ENCODE measurements at places on chromosomes 3 and 15.

- peak; percentile 31 for DNase-seq
These were observed 706 bp downstream of the DVL3 start for GRCh38 chr3:184155644-184156521.

DNA sequence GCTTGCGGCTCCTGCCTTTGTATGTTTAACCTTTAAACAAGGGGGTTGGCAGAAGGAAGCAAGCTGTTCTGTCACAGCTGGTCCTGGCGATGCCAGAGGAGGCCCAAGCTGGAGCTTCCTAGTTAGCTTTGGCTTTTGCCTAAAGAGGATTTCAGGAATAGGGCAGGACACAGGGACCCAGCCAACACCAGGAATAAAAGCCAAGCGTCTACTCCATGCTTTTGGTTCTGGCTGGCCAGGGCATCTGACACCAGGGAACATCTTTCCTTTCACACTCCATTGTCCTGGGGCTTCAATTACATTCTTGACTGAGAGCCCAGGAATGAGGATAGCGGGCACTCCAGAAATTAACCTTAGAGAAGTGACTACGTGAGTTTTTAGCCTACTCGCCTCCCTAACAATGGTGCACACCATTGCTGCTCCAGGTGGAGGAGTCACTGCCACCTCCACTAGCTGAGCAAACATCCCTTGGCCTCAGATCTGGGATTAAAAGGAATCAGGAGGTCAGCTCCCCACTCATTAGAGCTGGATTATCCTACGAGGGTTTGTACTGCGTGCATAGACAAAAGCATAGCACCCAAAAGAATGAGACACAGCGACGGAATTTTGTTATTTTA is 38.2 kb downstream of the TPM1 start:
- DNase-seq, result no peak

GRCh38 chr3:128240232-128240631 is 87.0 kb downstream of the EEFSEC start:
- DNase-seq, result no peak

DNA sequence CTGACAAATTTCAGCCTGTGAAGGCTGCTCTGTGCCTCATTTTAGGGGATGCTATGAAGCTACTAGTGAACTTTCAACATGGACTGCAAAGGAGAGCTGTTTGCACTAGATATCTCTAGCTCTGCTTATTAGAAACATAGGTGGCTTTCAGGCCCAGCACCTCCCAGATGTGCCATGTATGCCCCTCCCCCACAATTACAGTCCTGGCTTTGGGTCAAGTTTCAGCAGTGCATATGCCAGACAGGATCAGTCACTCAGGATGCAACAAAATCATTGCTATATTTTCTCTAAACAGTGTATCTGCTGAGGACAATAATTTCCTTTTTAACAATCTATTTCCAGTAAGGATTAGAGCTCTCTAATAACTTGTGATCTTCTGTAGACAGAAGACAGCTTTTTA is 178.8 kb upstream of the STAC start:
- no peak for DNase-seq

- DNase-seq, result no peak
These were observed 502.4 kb downstream of the LPP start for GRCh38 chr3:188656196-188656982.
